WTC11 (cell line): ENCODE measurements at places on chromosomes 1 and 21. TPM values are rescaled to one million over a fixed set of nuclear protein-coding genes. Genes with fewer than 3 reads are reported as not detected.

Gene SLFNL1
- total RNA-seq, result 0.05 TPM in 1 of 3 replicates, not detected in the others

Gene DISP3
- total RNA-seq, result 5.9 to 6.1 TPM (median 6.0 TPM) in 3 replicates

Gene BCL10
- 21.3 to 24.2 TPM (median 21.4 TPM) in 3 replicates for total RNA-seq

Gene LCE2C
- not detected in 3 replicates for total RNA-seq

Gene PLEKHN1
- total RNA-seq, result 2.9 to 3.4 TPM (median 3.0 TPM) in 3 replicates
